ENCODE measurements at places on chromosomes 2 and 18.

GRCh38 chr18:64562651-64563050, 413.8 kb upstream of the LINC00305 start:
- DNase-seq = no peak

DNA sequence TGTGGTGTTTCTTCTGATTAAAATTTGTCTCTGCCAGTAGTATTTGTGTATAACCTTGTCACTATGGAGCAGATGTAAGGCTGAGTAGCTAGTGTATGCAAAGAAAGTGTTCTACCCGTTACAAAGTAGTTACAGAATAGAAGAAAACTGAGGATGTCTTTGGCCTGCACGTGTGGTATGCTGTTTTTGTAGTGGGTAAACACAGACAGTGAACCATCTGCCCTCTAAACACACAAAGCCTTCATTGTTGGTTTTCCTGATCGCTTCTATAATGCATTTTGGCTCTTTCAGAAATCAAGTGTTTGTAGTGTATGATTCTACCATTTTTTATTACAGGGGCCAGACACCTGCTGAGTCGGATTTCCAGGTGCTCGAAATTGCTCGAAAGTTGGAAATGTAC, 61.5 kb downstream of the FARP2 start:
- DNase-seq = no peak

DNA sequence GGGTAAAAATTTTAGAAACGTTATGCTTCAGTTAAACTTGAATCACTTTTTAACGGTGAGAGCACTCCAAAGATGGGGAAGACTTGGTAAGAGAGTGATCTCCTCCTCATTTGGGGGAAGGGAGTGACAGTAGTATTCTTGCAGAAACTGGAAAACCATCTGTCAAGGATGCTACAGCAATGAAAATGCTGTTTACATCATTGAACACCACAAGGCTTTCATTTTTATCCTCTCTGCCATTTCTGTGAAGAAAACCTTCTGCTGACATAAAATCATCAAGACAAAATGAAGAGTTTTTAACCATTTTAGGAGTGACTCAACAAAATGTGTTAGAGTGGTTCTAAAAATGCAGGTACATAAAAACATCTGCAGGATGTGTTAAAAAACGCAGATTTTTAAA, 38.1 kb downstream of the CDH2 start:
- DNase-seq = no peak

GRCh38 chr2:62435720-62436119, 70.3 kb downstream of the TMEM17 start:
- DNase-seq = no peak

DNA sequence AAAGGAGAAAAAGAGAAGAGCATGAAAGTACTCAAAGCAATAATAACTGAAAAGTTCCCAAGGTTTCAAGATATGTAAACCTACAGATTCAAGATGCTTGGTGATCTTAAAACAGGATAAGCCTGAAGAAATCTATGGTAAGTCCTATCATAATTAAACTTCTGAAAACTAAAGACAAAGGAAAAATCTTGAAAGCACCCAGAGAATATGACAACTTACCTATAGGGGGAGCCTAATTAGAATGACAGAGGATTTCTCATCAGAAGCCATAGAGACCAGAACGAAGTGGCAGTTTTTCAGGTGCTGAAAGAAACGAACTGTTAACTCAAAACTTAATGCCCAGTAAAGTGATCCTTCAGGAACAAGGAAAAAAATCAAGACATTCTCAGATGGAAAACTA, 59.7 kb downstream of the XDH start:
- DNase-seq = no peak

DNA sequence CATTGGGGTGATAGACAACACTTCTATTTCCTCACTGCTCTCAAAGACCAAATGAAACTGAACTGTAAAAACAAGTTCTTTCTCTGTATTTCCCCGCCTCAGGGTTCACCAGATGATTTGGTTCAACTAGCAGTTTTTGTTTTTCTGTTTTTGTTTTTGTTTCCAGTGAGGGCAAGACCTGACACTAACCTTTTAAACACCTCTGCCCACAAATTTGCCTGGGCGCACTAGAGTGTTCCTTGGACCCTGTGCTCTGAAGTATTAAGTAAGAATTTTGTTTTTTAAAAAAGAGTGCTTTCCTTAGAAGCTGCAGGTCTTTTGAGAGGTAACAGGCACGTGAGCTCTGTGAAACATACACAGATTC, 92.9 kb downstream of the DYSF start:
- no peak for DNase-seq

- no peak for DNase-seq
These were observed 13.2 kb upstream of the ATP6V1B1 start for GRCh38 chr2:70922235-70923234.

GRCh38 chr18:27138079-27138478, 47.0 kb downstream of the CHST9 start:
- no peak for DNase-seq

DNA sequence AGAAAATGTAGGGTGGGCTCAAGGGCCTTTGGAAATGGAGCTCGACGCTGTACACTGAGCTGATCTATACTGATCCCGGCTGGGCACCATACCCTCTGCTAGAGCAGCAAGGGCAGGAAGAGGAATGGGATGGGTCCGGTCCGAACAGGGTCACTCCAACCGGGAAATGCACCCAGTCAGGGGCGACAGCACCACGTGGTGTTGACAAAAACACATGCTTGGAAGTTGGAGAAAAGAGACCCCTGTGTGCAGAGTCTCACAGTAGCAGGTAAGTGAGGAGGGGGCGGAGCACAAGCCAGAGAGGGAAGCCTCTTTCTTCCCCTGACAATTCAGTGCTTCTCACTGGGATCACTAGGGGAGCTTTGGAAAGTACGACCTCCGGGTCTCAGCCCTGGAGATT, 84.1 kb upstream of the ASB18 start:
- no peak for DNase-seq

DNA sequence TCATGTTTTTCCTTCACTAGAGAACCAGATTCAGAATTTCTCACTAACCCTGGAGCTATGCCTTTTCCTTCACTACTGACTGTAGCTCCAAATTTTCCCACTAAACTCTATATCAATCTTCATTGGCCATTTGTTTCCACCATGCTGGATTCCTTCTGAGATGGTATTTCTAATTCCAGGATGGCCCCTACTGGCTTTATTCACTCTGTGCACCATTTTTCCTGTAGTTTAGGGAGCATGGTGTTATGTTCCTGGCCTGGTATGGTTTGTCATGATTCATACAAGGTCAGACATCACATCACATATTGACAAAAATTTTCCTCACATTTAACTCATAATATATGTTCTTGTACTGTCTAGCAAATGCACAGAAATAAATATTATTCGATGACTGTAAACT, 229.2 kb upstream of the TFPI start:
- DNase-seq = no peak

DNA sequence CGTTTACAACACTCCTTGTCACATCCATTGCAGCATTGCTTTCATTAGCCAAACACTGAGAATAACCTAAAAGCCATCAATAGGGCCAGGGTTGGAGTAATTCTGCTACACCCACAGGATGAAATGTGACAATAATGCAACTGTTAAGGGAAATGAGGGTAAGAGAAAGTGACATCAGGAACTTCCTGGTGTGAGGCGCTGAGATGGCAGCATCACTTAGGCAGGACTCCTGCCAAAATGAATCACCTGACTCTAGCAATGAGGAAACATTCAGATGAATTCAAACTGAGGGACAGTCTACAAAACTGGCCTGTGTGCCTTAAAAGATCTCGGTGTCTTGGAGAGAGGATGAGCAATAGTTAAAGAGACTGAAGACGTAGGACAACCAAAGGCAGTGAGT, 115.6 kb upstream of the AGAP1 start:
- no peak for DNase-seq

GRCh38 chr2:109715313-109715805, 78.7 kb upstream of the RGPD5 start:
- no peak for DNase-seq

DNA sequence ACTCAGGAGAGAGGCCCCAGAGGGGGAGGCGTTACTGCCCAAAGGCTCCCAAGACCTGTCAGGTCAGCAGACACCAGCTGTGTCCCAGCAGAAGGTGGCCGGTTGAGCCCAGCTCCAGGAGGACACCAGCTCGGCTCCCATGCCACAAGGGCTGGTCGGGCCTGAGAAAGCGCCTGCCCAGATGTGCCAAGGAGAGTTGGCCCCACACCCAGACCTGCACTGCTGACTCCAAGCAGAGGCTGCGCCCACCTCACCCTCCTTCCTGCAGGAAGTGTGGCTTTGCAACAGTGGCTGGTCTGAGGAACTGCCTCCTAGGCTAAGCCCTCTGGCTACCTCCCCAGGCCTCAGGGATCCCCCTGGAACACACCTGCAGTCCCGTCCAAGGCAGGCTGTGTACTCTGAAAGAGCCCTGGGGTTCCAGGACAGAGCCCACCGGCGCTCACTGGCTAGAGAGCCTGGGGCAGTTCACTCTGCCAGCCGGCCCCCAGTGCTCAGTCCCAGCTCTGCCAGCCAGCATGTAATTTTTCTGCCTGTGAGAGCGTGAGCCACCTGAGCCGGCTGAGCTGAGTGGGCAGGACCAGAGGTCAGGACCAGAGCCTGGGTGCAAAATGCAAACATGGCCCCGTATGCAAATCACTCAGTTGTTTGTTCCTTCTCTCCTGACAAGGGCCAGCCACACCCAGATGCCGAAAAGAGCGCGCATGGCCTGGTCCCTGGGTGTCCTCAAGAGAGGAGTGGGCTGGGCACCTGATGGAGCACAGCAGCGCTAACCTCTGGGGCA, 36.9 kb upstream of the PTMA start:
- no peak for DNase-seq

DNA sequence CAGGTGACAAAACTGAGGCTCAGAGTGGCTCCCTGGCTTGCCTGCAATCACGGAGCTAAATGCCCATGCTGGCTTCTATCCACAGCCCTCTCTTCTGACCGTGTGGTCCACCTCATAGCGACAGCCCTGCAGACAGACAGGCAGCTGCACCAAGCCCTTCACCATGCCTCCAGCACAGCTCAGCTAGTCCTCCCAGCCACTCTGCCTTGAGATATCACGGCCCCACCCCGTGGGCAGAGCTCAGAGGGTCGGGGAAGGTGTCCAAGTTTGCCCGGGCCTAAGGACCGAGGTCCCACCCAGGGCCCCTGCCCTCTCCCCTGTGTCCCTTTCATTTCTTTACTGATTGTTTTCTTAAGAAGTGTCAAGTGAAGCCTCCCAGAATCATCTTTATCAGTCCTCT, 128.2 kb upstream of the GLI2 start:
- no peak for DNase-seq
